Right atrium auricular region (tissue), 2 donors: ENCODE measurements at places on chromosomes 6 and 20.

- H3K4me3 ChIP-seq = no peak overlapping the region
- DNase-seq = no peak
- peaks cover 22% of the 10 kb centered on the region for H3K4me1 ChIP-seq
- no peaks in the 10 kb centered on the region for H3K27me3 ChIP-seq
- no peak overlapping the region for H3K27ac ChIP-seq
Measured at GRCh38 chr6:4941782-4942672, 61.8 kb downstream of the RPP40 start.

GRCh38 chr6:107560657-107561056 lies 70.7 kb downstream of the SOBP start:
- H3K36me3 ChIP-seq = no peaks in the 10 kb centered on the region
- peak overlapping the region; percentile 53 for H3K27ac ChIP-seq
- DNase-seq = no peak
- H3K27me3 ChIP-seq = no peaks in the 10 kb centered on the region
- H3K4me3 ChIP-seq = no peak overlapping the region

GRCh38 chr6:16839631-16840179 lies 78.4 kb upstream of the ATXN1 start:
- H3K27ac ChIP-seq = no peak overlapping the region
- H3K4me3 ChIP-seq = no peak overlapping the region

- no peak for DNase-seq
- H3K36me3 ChIP-seq = no peaks in the 10 kb centered on the region
- H3K27ac ChIP-seq = peak overlapping the region; percentile 44
- H3K4me1 ChIP-seq = peaks cover 7% of the 10 kb centered on the region
- H3K4me3 ChIP-seq = peak overlapping the region; percentile 46
Measured at GRCh38 chr6:101401792-101402621, 8.5 kb downstream of the GRIK2 start.

GRCh38 chr6:85923013-85923430 lies 280.3 kb upstream of the SYNCRIP start:
- H3K27me3 ChIP-seq = no peaks in the 10 kb centered on the region
- DNase-seq = no peak
- H3K4me1 ChIP-seq = no peaks in the 10 kb centered on the region
- no peak overlapping the region for H3K27ac ChIP-seq

GRCh38 chr6:169158174-169158573 lies 95.5 kb downstream of the THBS2 start:
- peak overlapping the region; percentile 24 for H3K27ac ChIP-seq
- no peaks in the 10 kb centered on the region for H3K27me3 ChIP-seq
- H3K4me1 ChIP-seq = no peaks in the 10 kb centered on the region
- no peaks in the 10 kb centered on the region for H3K36me3 ChIP-seq

- no peaks in the 10 kb centered on the region for H3K27me3 ChIP-seq
- H3K36me3 ChIP-seq = no peaks in the 10 kb centered on the region
- H3K4me3 ChIP-seq = no peak overlapping the region
- no peak overlapping the region for H3K27ac ChIP-seq
- no peak for DNase-seq
Measured at GRCh38 chr20:11966186-11966585, 48.5 kb downstream of the BTBD3 start.
